ENCODE measurements at places on chromosomes 13 and 19. TPM values are rescaled to one million over a fixed set of nuclear protein-coding genes. Genes with fewer than 3 reads are reported as not detected.
A peak's percentile ranks its signal among the peaks of the same experiment; 100 is the strongest.

DNA sequence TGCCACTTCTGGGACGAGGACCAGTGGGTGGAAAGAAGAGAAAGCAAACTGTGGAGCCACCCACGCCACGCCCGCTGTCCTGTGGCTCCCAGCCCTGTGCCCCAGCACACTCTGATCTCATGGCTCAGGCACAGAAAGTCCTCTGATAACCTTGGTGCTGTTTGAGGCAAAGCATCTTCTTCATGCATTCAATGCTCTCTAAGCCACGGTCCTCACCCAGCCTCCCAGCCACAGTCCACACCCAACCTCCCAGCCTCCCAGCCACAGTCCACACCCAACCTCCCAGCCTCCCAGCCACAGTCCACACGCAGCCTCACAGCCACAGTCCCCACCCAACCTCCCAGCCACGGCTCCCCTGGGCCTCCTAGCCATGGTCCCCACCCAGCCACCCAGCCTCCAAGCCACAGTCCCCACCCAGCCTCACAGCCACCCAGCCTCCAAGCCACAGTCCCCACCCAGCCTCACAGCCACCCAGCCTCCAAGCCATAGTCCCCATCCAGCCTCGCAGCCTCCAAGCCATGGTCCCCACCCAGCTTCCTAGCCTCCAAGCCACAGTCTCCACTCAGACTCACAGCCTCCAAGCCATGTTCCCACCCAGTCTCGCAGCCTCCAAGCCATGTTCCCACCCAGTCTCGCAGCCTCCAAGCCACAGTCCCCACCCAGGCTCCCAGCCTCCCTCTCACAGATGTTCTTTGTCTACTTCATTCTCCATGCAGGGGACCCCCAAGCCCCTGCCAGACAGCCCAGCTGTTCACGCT lies 74.9 kb downstream of the SOX1 start:
- no peak for DNase-seq

DNA sequence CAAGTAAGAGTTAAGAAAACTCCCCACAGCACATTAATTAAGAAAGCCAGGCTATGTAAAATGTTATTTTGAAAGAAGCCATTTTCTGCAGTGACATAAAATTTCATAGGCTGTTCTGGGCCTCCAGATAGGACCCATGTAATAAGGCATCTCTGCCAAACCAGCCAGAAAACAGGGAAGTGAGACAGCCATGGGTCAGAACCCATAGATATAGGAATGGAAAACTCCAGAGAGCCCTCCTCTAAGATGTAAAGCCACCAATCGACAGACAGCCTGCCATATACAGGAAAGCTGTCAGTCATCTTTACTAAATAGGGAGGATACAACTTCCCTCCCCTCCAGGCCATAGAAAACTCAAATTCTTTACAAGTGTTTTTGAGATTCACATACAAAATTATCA lies 493.3 kb downstream of the COG6 start:
- DNase-seq: no peak

SKA3 gene
- 31.8 TPM for total RNA-seq

GRCh38 chr13:48891586-48891985 lies 84.1 kb upstream of the FNDC3A start:
- no peak for DNase-seq

PNMA8A gene
- total RNA-seq: 23.9 TPM

GRCh38 chr19:39046037-39046821 lies 13.9 kb upstream of the FBXO27 start:
- no peak for DNase-seq

DNA sequence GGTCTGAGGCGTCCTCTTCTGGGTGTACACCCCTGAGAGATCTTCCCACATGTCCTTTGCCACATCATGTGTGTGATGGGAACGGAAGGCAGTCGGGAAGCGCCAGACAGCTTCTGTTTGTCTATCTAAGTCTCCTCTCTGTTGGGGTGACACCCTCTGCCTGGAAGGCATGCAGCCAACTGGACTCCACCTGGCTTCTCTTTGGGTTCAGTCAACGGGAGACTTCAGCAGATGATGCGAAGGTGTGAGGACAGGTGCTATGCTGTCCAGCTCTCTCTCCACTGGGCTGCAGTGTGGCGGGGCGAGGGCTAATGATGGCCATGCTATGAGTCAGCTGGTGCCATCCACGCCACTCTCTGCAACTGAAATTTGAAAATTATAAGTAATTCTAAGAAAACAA lies 14.3 kb upstream of the SBK3 start:
- no peak for DNase-seq

GRCh38 chr19:4097501-4097900 lies 26.4 kb downstream of the MAP2K2 start:
- no peak for DNase-seq

DNA sequence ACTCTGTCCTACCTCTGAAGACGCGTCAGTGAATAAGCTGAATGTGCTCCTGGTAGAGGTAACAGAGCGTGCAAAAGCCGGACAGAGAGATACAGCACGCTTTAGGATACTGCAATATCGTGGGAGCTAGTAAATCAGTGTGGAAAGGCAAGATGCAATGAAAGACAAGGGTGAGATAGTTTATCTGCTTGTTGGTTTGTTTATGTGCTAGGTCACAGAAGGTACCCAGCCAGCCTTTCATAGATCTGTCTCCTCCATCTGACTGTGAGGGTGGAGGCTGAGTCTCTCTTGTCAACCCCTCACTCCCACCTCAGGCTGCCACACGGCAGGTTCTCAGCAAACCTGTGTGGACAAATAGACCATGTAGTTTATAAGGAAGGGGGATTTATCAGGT lies 904 bp upstream of the GIPC1 start:
- DNase-seq: no peak

DNA sequence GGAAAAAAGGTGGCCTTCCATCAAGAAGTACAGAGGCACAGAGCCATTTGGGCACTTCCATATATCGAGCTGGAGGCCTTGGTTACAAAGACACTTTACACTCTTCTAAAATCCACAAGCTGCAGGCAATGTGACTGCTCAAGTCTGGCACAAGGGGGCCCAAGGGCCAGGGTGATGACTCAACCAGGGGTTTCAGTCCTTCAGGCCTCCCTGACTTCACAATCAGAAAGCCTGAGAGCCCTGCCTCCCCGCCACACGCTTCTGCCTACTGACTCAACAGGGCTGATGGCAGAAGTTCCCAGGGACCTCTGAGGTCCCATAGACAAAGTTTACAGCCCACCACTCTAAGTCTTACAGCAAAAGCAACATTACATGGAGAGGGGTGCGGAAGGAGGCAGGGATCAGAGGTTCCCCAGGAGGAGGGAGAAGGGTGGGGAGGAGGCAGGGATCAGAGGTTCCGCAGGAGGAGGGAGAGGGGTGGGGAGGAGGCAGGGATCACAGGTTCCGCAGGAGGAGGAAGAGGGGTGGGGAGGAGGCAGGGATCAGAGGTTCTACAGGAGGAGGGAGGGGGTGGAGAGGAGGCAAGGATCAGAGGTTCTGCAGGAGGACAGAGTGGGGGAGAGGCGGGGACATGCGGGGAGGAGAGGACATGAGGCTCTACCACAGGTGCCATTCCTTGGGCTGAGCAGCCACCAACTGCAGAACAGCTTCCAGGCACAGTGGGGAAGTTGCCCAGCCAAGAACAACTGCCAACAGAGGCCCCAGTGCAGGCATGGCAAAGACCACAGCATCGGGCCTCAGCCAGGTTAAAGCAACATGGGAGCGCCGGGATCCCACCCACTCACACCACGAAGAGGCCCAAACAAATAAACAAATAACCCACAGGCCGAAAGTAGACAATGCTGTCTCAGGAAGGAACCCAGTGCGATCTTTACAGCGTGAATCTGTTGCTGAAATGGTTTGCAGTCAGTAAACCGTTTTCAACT lies 52.0 kb downstream of the SLC7A1 start:
- DNase-seq: no peak

- DNase-seq: no peak
Measured at GRCh38 chr13:113926301-113926761, 47.5 kb downstream of the C13orf46 start.

- peak; percentile 96 for DNase-seq
Measured at GRCh38 chr19:48190288-48190884, 19.9 kb downstream of the ZSWIM9 start.

DNA sequence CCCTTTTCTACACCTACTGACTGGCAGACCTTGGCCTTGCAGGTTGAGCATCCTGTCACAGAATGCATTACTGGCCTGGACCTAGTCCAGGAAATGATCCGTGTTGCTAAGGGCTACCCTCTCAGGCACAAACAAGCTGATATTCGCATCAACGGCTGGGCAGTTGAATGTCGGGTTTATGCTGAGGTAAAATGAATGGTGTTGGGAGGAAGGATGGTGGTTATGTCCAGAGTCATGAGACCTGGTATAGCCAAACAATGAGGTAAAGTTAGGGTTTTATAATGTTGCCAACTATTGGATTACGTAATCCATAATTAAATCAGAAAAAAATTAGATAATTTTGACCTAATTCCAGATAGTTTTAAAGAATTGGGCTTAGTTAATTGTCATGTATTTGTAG lies 212.5 kb downstream of the PCCA start:
- no peak for DNase-seq

GRCh38 chr13:42883771-42884467 lies 102.5 kb downstream of the FAM216B start:
- DNase-seq: peak; percentile 27

ANKLE1 gene
- 22.7 TPM for total RNA-seq

GRCh38 chr19:19417628-19418245 lies 12.3 kb downstream of the GATAD2A start:
- DNase-seq: no peak

GRCh38 chr13:112818698-112819045 lies 128.8 kb downstream of the ATP11A start:
- no peak for DNase-seq

PGLYRP2 gene
- not detected for total RNA-seq

DNA sequence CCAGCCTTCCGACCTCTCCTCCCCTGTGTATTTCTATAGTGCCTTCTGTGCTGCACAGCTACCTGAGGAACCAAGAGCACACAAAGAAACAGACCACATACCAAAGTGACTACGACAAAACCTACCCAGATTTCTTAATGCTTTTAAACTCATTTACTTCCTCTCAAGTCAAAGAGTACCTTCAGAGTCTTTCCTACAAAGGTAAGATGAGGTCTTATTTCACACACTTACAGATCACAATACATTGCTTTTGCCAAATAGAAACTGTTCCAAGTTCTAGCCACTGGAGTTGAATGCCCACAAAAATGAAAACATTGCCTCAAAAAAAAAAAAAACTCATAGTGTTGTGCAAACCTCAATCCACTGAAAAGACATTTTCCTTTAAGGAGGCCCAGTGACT lies 36.4 kb downstream of the TEX26 start:
- no peak for DNase-seq

GRCh38 chr13:45807520-45808099 lies 43.9 kb downstream of the SIAH3 start:
- DNase-seq: peak; percentile 67

PLK5 gene
- 0.14 TPM for total RNA-seq
